Hippocampal formation (tissue), 2 donors: ENCODE measurements at places on chromosomes 12 and 14.
A peak's percentile ranks its signal among the peaks of the same experiment; 100 is the strongest.

- DNase-seq: no peak
These were observed 22.0 kb upstream of the VWF start for GRCh38 chr12:6146509-6146908.

DNA sequence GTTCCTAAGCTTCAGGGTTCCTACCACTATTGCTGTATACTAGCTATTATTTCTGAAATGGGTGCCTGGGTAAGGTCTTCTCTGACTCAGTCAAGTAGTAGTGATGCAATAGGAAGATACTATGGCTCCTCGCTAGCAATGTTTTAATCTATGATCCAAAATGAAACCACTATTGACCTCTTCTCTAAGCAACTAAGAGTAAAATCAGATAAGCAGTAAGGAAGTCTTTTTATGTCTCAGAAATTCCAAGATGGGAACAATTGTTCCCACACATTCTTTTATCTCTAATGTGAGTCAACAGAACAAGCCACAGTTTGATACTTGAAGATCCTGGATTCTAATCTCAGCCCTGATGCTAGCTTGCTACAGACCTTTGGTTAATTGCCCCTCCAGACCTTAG lies 45.1 kb downstream of the AREL1 start:
- no peak for DNase-seq

- DNase-seq: peak; percentile 13
These were observed 52.4 kb downstream of the MON2 start for GRCh38 chr12:62519043-62519442.

DNA sequence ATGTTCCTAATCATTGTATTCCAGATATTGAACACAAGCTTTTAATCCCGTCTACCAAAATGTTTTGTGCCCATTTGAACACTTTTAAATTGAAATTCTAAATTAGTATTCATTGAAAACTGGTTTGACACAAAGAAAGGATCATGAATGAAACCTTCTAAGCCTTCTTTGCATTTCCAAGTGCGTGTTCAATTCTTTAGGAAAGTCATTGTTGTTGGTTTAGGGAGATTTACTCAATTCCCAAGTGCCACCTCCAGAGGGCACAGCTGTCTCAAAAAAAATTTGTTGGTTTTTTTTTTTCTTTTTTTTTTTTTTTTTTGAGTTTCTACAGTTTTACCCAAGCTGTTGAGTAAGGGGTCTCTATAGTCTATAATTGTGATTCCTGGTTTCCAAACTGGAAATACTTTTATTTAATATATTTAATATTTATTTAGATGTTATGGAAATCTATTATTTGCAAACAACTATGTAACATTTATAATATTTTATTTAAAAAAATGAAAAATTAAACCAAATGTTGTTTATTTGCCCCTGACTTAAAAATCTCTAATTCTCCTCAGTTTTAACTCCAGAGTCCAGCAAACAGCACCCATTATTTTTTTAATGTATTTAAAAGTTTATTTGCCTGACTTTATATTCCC lies 79.9 kb downstream of the NEDD1 start:
- DNase-seq: no peak

GRCh38 chr12:10562306-10562933 lies 51.0 kb downstream of the MAGOHB start:
- DNase-seq: peak; percentile 62

DNA sequence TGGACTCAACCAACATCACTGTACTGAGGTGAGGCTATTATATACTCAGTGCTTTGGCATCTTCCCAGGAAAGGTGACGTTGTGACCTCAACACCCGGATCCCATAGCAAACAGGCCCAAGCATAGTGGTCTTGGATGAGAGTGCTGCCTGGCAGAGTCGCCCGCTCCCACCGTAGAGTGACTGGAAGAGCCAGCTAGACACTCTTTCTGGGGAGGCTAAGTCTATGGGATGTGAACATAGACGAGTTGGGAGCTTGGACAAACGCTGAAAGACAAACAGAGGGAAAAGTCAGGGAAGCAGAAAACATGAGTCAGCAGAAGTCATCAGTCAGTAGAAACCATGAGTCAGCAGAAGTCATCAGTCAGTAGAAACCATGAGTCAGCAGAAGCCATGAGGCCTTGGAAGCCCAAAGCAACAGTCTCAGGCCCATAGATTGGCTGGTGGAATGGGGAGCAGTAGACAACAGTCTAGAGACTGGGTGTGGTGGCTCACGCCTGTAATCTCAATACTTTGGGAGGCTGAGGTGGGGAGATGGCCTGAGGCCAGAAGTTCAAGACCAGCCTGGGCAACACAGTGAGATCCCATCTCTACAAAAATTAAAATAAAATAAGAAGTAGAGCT lies 66.4 kb upstream of the MAP1LC3B2 start:
- no peak for DNase-seq

- DNase-seq: no peak
These were observed 466.3 kb downstream of the GALC start for GRCh38 chr14:87526731-87527130.

GRCh38 chr12:109535231-109535862 lies 38.0 kb downstream of the MMAB start:
- no peak for DNase-seq

- DNase-seq: no peak
These were observed 17.3 kb upstream of the TMEM233 start for GRCh38 chr12:119576118-119576810.

- no peak for DNase-seq
These were observed 105.2 kb downstream of the BBS10 start for GRCh38 chr12:76242813-76243550.

DNA sequence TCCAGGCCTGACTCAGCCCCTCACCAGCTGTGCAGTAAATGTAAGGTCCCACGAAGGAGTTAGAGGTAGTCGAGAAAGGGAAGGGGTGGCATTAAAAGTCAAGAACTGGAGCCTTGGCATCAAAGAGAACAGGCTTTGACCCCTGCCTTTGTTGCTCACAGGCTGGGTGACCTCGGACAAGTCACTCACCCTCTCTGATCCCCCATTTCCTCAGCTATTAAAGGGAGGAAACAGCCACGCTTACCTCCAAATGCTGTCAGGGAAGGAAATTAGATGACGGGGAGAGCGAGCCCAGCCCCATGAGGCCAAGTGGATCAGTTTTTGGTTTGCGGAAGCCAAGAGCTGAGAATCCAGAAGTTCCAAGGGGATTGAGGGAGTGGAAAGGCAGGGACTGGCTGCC lies 104.9 kb upstream of the MYL2 start:
- no peak for DNase-seq

GRCh38 chr12:13339091-13339490 lies 142.6 kb downstream of the EMP1 start:
- no peak for DNase-seq

- no peak for DNase-seq
These were observed 1.1 kb upstream of the TRAF3 start for GRCh38 chr14:102775855-102776760.

DNA sequence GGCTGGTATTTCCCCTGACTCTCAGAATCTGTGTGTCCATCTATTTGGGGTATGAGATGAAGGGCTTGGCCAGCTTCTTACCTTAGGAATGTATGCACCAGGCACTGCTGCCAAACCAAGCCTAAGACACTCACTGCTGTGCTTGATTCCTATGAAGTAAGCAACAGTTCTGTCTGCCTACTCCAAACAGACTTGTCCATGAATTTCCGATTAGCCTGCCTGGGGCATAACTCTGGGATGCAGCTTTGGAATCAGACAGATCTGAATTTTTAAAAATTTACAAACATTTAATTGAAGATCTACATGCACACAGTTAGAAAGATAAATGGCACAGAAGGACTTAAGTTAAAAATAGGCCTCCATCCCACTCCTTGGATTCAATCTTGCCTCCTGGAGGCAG lies 59.5 kb upstream of the JDP2 start:
- no peak for DNase-seq

DNA sequence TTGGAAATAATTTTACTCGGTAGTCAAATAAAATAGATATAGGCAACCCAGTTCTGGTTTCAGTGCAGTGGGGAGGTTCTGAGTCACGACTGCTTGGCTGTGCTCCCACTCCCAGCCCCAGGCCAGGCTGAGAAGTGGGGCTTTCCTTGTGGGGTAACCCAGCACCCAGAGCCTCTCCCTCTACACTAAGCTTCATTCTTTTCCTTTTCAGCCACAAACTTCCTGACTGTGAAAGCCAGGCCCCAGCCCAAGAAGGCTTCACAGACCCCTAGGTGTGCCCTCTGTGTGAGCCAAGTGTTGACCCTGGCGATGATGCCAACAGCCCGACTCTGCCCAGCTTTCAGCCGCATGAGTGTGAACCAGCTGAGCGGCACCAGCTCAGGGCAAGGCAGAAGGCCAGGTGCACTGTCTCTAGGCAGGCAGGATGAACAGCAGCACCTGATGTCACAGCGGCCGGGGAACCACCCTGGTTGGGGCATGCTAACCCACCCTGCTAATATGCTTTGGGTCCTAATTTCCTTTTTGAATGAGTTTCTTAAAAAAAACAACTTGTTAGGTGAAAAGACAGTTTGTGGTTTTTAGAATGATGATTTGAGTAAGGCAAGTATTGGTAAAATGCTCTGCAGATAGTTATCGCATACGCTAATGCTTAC lies 42.2 kb upstream of the ATP23 start:
- DNase-seq: no peak

DNA sequence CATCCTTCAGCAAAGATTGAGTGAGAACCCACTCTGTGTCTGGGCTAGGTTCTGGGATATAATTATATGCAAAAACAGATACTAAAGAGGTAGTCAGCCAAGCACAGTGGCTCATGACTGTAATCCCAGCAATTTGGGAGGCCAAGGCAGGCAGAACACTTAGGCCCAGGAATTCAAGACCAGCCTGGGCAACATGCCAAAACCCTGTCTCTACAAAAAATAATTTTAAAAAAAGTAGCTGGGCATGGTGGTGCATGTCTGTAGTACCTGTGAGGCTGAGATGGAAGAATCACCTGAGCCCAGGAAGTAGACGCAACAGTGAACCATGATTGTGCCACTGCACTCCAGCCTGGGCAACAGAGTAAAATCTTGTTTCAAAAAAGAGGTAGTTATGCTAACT lies 237.5 kb upstream of the HMGA2 start:
- DNase-seq: no peak

GRCh38 chr14:89503431-89503996 lies 86.5 kb upstream of the FOXN3 start:
- DNase-seq: no peak

- no peak for DNase-seq
These were observed 60.2 kb downstream of the SNAPC1 start for GRCh38 chr14:61822458-61822857.

GRCh38 chr14:93917141-93917540 lies 10.0 kb upstream of the FAM181A start:
- DNase-seq: no peak

- no peak for DNase-seq
These were observed 61.5 kb downstream of the PDE3A start for GRCh38 chr12:20429852-20430251.

GRCh38 chr12:29234965-29235626 lies 86.0 kb downstream of the FAR2 start:
- DNase-seq: no peak

- no peak for DNase-seq
These were observed 5.5 kb downstream of the SETD3 start for GRCh38 chr14:99475179-99475578.

GRCh38 chr12:39467432-39467870 lies 24.5 kb upstream of the KIF21A start:
- DNase-seq: no peak

GRCh38 chr12:5871741-5872140 lies 73.3 kb downstream of the ANO2 start:
- no peak for DNase-seq

DNA sequence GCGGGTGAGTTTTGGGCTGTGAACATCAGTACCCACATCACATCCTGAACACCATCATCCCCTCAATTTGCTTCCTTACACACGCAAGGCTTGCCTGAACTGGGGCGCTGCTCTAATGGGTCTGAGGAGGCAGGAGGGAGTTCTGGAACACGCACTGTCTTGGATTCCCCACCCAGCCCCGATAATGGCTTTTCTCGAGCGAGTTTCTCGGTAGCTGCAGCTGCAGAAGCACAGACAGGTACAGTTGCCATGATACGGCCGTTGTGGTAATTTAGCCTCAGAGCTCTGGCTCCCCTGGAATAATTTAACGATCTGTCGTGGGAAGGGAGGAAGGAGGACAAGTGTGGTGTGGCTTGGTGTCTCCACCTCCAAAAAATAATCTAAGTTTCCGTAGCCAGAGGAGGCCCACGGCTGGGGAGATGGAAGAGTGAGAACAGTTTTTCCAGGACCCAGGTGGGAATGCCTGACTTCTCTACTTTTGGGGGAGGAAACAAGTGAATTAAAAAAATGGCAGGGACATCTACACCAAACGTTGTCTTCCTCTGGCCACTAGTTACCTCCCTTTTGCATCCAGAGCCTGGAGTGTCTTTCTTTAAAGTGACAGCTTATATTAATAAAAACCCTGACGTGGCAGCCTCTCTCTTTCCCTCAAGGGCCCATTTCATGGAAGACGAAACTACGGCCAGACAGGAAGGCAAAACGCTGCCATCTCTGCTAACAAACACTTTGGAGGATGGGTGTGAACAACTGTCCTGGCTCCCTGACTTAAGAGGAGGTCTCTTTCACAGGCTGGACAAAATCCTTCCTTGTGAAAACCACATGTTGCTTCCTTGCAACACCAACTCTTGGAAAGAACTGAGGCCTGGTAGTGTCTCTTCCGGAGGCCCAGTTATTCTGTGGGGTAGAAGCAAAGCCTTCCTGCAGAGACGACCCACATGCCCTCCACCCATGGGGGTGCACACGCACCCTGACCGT lies 84.8 kb downstream of the RBM19 start:
- DNase-seq: no peak

DNA sequence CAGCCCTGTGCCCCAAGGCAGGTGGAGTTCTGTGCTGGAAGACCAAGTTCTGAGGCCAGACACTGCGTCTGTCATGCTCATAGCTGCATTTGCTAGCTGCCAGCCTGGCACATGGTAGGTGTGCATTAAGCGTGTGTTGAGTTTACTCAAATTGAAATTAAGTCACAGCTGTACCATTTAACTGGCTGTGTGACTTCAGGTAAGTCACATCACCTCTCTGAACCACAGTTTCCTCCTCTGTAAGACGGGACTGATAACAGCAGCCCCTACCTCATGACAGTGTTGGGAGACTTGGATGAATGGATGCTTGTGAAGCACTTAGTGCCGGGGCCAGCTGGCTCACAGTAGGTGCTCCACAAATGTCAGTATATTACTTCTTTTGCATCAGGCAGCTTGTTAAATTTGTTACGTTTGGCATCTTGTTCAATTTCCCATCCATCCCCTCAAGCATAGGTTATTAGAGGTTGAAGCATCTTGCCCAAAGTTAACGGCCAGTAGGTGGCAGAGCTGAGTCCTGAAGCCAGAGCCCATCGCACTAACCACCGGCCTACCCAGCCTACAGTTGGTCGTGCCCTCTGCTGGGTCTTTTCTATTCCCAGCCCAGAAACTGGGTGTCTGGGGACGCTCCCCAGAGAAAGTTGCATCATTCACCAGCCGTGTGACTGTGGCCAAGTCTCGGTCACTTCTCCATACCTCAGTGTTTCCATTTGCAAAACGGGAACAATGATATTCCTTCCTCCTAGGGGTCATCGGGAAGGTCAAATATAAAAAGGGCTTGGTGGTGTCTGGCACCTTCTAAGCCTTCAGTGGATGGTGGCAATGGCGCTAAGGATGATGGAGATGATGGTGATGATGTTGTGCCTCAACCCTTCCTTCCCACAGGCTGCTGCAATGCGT lies 4.5 kb downstream of the DAO start:
- DNase-seq: no peak
